ENCODE measurements at places on chromosomes 7 and 10.

GRCh38 chr7:152894295-152895170, 135.0 kb downstream of the ACTR3B start:
- no peak for DNase-seq

DNA sequence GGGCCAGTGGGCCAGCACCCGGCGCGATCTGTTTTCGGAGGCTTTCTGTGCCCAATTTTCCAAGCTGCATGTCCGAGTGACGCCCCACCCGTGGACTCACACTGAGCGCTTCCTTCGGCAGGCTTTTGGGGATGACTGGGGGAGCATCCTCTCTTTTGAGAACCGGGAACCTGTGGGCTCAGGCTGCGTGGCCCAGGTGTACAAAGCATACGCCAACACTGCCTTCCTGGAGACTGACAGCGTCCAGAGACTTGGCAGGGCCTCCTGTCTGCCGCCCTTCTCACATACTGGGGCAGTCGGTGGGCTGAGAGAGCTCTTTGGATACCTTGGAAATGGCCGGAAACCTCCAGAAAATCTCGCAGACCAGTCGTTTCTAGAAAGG, 1.0 kb downstream of the ADCK2 start:
- no peak for DNase-seq

- DNase-seq: no peak
These were observed 10.4 kb upstream of the PCGF5 start for GRCh38 chr10:91210014-91210413.

DNA sequence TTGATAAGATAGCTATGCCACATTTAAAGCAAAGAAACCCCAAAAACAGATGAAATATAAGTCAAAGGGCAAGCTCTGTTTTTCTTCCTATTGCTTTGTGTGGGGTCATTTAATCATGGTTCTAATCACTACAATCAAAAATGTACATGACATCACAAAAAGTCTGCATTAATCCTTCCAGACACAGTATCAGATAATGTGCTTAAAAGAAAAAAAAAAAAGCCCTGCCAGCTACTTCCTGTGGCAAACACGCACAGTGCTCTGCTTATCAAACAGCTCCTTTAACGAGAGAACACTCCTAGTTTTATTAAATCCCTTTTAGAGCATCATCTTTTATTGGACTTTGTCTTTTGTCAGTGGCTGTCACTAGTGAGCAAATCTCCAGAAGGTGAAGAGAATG, 1005.8 kb downstream of the GATA3 start:
- peak; percentile 78 for DNase-seq

Data from T-helper 2 cell (primary cell).